Lower lobe of right lung (tissue), 2 donors: ENCODE measurements at places on chromosomes 1 and 21. TPM values are rescaled to one million over a fixed set of nuclear protein-coding genes. Genes with fewer than 3 reads are reported as not detected.

DNA sequence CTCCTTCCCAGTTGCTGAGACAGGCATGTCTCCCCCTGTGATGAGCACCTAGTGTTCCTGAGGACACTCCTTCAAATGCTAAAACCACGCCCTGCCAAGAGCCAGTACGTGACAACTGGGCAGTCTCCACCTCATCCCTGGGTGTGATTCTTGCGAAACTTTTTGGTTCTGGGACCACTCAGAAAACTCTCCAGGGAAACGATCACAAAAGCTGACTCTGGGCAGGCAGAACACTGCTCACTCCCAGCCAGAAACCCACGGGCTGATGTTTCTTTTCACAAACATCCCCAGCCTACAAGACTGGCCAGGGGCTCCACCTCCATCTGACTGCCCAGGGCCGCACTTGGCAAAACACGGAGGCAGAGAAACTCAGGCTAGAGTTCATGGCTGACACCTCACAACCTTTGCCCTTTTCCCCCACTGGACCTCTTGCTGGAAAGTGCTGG, 24.4 kb downstream of the DHRS3 start:
- DNase-seq = no peak

GRCh38 chr1:12745126-12745991, 641 bp upstream of the CFAP107 start:
- DNase-seq = no peak

GRCh38 chr1:82462366-82462765, 661.6 kb downstream of the ADGRL2 start:
- DNase-seq = no peak

DNA sequence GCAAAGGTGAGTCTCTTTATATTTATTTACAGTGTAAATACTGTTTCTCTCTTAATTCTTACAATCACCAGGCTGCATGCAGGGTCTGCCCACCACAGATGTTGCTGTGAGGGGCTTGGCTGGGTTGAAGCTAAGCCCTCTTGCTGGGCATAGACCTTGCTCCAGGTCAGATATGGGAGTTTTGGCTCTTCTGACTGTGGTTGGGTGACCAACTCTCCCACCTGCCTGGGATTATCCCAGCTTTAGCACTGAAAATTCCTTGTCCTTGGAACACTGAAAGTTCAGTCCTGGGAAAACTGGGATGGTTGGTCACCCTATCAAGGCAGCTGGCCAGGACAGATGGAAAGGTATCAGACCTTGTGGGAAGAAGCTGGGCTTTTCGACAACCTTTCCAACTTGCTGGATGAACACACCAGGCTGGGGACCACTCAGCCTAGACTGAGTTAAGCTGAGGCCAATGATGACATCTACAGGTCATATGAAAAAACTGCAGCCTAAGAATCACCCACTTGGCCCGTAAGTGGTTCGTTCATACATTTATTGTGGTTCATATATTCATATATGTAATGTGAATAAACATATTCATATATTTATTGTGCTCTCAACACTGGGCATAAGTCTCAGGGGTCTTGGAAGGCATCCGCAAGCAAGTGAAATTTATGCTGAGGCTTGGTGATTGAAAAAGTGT, 26.6 kb upstream of the HPDL start:
- DNase-seq = no peak

GRCh38 chr1:224513787-224514209, 79.2 kb upstream of the WDR26 start:
- DNase-seq = peak; percentile 85

- DNase-seq = no peak
Observed at GRCh38 chr1:100583827-100584226, 45.9 kb downstream of the GPR88 start.

GRCh38 chr1:213899413-213899812, 88.4 kb upstream of the PROX1 start:
- no peak for DNase-seq

DNA sequence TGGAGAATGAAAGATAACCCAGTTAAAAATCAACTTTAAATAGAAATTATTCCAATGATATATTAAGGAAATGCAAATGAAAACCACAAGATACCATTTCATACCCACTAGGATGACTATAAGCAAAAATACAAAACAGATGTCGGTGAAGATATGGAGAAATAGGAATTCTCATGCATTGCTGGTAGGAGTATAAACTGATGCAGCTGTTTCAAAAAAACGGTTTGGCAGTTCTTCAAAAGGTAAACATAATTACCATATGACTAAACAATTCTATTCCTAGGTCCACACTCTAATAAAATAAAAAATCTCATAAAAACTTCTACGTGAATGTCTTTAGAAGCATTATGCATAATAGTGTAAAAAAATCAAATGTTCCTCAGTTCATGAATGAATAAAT, 763.3 kb upstream of the BRINP3 start:
- no peak for DNase-seq

GRCh38 chr21:16514316-16514715, 784.5 kb downstream of the USP25 start:
- DNase-seq = no peak

- no peak for DNase-seq
Observed at GRCh38 chr1:59025201-59025600, 241.4 kb upstream of the JUN start.

DNA sequence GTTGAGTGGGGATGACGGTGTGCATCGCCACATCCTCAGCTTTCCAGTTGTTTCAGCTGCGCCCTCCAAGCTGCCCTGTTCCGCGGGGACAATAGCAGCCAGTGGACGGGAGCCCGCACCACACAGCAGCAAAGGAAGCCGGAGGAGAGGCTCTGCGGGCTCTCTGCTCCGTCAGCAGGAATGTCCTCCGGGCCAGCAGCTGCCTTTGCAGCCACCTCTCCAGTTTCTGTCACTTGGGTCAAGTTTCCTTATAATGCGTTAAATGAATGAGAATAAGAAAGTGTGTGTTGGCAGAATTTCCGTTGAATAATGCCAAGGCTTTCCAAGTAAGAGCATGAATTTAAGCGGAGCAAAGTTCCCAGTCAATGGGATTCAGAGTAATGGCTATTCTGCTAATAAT, 263.3 kb downstream of the KIF26B start:
- DNase-seq = no peak

- no peak for DNase-seq
Observed at GRCh38 chr21:34023691-34024373, 49.5 kb upstream of the MRPS6 start.

- peak; percentile 59 for DNase-seq
Observed at GRCh38 chr1:207007352-207008033, 25.1 kb downstream of the C1orf116 start.

GRCh38 chr1:89871768-89872473, 51.1 kb downstream of the LRRC8D start:
- no peak for DNase-seq

DNA sequence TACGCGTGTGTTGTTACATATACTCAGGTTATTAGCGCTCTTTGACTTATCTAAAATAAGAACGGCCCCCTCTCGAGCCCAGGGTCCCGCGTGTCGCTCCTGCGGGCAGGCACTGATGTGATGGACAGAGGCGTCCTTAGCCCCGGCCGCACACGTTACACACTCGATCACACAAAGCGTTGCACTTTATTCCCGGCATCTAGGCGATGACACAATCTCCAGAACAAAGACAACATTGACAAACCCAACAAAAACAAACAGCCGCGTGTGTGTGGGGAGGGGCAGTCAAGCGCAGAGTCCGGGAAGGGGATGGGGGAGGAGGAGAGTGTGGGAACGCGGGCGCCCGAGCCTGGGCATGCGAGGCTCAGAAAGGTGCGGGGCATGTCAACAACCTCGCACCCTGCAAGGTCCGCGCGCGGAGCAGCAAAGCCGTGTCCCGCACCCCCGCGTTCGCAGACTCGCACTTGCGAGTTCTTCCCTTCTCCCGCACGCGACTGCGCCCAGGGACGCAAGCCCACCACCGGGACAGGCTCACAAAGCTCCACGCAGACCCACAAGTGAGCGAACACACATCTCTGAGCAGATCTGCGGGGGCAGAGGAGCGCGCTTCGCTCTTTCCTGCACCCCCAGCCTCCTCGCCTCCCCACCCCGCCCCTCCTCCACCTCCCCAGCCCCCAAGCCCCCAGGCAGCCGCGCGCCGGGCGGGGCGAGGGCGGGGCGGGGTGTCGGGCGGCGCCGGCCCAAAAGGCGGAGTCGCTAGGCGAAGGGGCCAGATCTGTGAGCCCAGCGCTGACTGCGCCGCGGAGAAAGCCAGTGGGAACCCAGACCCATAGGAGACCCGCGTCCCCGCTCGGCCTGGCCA, at the start of gene EFNA1:
EFNA1 (plus strand) TSS at position 772 of the 862 bp plus-strand sequence. CDS start 102 bp downstream, outside the sequence.
- DNase-seq = peak; percentile 88

DNA sequence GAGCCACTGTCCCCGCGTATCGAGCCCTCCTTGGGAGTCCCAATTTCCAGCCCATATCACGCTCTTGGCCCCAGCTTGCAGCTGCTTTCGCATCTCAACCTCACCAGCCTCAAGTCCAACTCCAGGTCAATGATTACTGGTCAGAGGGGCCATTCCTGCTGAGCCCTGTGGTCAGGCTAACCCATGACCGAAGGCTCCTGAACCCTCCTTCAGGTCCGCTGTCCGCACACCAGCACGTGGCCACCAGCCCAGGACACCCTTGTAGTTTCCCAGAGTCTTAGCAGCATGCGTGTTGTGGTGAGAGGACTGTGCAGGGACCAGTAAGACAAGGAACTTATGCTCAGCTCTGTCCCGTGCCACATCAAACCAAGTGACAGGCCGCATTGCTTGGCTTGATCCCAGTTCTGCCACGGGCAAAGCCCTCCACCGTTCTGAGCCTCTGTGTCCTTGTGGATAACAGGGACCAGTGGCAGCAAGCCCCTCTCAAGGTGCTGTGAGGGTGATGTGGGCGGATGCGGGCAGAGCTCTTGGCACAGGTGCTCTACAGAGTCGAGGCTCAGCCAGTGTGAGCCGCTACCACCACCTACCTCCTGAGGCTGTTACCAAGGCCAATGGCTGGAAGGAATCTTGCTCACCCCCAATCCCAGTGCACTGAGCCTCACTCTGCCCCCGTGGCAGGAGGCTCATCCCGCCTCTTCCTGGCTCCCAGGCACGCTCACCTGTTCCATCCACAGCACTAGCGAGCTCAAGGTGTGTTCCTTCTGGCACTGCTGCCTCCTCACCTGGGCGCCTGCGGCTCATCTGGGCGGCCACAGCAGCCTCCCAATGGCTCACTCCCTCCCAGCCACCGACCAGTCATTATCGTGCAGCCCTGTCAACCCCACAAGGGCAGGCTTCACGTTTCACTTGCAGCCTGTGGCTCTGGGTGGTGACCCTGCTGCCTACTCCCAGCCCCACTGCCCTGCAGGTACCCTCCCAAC, 20.4 kb downstream of the KRTAP10-1 start:
- DNase-seq = peak; percentile 32

GRCh38 chr1:147753081-147753480, 7.3 kb downstream of the GJA5 start:
- DNase-seq = no peak

DNA sequence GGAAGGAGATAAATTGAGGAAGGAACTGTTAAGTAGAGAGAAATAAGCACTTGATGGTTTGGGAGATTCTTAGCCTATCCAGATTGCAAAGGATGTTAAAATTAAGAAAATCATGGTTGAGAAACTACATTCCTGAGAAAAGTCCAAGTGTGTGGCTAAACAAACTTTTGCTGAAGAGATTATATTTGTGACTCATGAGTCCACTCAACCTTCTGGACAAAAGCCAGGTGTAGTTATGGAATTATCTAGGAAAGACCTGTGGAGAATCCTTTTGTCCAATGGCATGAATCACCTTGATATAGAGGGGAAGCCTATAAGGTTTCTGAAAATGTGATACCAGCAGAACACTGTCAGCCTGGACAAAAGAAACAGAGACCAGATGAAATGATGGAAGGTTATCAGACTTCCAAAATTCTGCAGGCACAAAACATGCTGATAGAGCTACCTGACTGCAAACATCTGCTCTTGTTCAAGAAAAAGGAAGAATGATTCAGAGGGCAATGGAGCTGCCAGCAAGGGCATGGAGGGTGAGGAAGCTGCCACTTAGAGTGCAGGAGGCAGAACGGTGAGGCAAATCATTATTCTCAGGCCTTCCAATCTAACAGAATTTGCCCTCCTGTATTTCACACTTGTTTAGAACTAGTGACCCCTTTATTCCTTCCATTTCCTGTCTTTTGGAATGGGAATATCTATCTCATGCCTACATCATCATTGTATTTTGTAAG, 300.6 kb upstream of the PRMT6 start:
- no peak for DNase-seq

DNA sequence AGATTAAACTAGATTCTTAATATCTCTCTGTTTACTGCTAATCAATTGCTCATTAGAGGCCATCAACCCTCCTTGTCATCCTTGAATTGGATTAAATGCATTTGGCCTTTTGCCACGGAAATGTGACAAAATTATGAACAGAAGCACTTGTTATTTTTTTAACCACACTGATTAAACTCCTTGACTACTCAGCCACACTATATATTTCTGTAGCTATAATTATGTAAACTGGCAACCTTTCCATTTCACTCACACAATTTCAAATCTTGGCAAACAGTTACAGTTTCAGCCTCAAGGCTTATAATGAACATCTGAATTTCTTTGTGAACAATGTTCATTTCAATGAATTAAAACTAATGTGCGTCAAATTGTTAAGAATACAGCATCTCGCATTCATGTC, 10.1 kb downstream of the ADAMTS5 start:
- DNase-seq = no peak

GRCh38 chr1:15622712-15623373, 5.6 kb downstream of the DDI2 start:
- DNase-seq = no peak

DNA sequence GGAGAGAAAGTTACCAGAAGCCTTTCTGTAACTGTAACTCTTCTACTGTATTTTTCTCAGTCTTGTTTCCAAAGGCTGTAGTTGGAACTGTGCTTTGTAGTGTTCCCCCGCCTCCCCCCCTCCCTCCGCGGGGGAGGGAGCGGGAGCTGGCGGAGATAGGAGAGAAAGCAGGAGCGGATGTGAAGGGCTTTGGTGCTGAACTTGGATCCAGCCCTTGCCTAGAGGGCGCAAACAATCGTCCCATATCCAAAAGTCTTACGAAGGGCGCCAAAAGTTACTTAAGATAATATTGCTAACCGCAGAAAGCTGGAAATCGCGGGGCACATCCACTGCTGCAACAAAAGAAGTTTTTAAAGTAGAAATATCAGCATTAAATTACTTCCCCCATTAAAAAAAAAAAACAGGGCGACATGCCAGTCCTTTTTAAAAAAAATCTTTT, 2.4 kb upstream of the NFIA start:
- DNase-seq = peak; percentile 70

The HRNR gene
- not detected for total RNA-seq

The KRTAP26-1 gene
- total RNA-seq = not detected

The PCBP3 gene
- 4.5 TPM for total RNA-seq

The PRCC gene
- total RNA-seq = 51.9 TPM

The ASCL5 gene
- total RNA-seq = not detected

The TYW3 gene
- 21.6 TPM for total RNA-seq
